GM12864 (cell line): ENCODE measurements at places on chromosomes 3 and 15.

DNA sequence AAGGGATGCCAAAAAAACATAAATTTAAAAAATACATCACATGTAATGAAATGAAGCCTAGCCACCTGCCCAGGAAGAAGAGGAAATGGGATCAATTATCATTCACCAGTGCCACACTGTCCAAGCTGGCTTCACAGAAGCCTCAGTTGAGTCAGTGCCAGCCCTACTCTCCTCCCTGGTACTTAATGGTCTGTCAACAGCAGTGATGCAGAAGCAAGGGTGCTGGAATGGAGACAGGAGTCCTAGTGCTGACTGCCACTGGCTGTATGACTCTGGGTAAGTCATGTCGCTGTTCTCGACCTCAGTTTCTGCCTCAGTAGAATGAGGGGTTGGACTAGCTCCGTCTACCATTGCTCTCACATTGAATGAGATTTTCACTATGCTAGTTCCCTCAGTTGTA lies 78.5 kb upstream of the LARS2 start:
- DNase-seq, result no peak

DNA sequence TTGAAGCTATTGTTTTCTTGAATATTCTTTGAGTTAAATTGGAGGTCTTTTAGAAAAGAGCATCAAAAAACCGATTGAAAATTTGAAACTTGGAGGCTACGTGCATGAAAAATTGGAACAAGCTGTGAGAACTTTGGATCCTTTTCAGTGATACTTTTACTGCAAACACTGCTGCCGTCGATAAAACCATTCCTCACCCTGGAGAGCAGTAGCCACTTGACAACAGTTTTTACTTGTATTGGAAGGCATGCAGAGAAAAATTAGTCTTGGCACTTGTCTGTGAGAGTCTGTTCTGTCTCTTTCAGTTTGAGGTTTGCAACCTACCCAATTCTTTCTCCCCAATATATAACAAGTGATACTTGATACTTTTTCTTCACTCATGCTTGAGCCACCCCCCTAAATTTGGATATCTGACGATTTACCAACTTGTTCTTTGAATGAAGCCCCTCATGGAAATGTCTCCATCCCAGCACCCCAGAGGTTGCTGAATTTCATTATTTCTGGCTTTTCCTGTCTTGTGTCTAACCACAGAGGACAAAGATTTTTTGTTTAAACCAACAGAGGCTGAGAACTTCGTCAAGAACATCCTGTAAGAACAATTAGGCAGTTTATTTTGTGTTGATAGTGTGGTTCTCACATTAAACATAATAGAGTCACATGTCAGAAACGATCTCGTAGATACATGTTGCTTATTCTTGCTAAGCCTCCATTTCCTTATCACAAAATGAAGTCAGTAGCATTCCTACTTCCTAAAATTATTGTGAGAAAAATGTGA lies 307.3 kb upstream of the PLSCR5 start:
- DNase-seq, result no peak

GRCh38 chr3:179768080-179768479 lies 115.2 kb downstream of the USP13 start:
- DNase-seq, result no peak

DNA sequence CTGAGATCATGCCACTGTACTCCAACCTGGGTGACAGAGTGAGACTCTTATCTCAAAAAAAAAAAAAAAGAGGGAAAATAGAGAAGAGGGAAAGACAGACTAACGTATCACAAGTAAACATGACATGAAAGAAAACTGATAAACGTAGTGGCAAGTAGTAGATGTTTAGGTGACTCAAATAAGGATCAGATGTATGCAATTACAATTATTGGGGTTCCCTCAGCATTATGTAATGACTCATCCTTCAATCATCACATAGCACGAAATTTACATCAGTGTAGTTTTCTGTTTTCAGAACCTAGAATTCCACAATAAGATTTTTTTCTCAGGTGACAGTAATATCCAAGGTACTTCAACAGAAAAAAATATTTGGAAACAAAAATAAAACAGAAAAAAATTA lies 46.6 kb downstream of the DPP8 start:
- no peak for DNase-seq

- DNase-seq, result no peak
Measured at GRCh38 chr3:67335813-67336212, 318.6 kb downstream of the SUCLG2 start.

GRCh38 chr3:61068084-61068483 lies 183.2 kb downstream of the FHIT start:
- DNase-seq, result no peak

DNA sequence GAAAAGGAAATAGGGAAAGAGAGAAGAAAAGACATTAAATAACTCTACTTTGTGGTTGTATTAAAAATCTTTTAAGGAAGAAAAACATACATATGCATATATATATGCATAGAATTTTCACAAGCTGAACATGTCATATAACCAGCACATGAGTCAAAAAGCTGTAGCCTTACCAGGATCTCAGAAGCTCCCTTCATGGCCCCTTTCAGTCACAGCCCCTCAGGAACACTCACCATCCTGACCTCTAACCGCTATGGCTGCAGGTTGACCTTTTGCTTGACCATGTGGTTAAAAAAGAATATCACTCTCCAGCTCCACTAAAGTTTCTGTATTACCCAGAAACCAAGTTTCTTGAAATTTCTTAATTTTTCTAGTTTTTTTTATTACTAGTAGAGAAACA lies 103.4 kb downstream of the CHST2 start:
- no peak for DNase-seq

GRCh38 chr3:130934442-130935089 lies 40.7 kb downstream of the ATP2C1 start:
- no peak for DNase-seq

DNA sequence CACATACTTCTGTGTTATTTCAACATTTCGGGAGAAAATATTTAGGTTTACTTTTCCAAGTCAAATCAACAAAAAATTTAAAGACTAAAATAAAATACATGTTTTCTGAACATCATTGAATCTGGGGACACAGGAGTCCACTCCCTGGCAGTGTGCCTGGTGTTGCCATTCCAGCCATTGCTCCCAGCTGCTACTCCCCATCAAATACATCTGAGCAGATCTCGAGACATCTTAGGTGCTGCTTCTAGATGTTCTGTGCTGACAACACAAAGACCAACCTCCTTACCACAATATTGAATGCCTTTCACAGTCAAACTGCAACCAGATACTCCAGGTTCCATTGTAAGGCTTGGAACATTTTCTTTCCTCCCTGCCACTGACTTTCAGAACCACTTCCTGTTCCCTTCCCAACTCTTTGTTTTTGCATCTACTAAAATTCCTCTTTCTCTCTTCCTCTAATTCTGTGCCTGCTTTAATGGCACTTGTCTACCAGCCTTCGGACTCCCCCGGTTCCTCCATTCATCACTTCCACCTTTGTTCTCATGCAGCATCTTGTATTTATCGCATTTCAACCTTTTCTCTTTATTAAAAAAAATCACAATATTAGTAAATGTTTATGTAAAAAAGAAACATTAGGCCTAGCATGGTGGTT lies 81.1 kb upstream of the SLC4A7 start:
- DNase-seq, result no peak

GRCh38 chr15:34240537-34240936 lies 15.7 kb downstream of the EMC4 start:
- DNase-seq, result no peak

GRCh38 chr3:183556722-183557121 lies 1.2 kb upstream of the KLHL6 start:
- DNase-seq, result no peak

DNA sequence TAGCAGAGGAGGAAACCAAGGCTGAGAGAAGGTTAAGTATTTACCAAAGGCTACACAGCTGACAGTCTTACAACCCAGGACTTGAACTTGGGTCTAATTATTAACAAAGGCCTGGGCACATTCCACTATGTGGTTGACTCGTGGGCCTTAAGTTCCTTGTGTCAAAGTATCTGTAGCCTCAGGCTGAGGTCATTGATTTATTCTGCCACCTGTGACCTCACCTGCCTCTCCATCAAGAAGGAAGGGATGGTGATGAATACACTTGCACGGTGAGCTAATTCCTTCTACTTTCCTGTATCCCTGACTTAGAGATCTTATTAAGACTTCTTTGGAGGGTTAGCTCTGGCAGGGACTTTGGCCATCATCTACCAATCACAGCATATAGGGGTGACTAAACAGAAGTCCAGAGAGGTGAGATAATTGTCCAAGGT lies 19.9 kb upstream of the LRRC58 start:
- no peak for DNase-seq

GRCh38 chr3:4153771-4154170 lies 149.4 kb upstream of the SETMAR start:
- DNase-seq, result no peak

DNA sequence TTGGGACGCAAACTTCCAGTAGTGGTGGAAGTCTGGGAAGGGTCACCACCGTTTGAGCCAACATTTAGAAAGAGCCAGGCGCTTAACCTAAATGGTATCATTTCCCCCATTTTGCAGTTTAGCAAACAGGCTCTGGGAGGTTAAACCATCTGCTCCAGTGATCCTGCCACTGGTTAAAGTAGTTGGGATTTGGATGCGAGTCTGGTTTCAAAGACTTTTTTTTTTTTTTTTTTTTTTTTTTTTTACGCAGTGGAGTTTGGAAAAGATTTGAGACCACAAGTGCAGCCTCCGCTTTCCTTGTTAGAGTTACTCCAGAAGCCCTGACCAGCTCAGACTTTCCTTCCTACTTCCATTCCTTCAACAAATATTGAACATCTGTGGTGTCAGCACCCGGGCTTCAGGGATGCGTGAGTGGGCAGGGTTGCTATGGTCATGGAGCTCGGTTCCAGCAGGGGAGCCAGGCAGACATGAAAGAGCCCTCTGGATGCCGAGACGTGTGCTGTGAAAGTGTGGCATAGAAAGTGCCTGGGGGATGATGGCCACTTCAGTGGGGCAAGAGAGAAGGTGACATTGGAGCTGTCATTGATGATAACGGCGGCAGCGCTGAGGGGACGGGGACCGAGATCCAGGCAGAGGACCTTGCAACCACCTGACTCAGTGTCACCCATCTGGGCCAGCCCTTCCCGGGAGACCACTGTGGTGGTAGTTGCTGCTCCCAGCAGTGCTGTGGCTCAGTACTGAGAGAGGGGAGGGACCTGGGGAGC lies 1.1 kb upstream of the RNU6-1 start:
- DNase-seq, result no peak

DNA sequence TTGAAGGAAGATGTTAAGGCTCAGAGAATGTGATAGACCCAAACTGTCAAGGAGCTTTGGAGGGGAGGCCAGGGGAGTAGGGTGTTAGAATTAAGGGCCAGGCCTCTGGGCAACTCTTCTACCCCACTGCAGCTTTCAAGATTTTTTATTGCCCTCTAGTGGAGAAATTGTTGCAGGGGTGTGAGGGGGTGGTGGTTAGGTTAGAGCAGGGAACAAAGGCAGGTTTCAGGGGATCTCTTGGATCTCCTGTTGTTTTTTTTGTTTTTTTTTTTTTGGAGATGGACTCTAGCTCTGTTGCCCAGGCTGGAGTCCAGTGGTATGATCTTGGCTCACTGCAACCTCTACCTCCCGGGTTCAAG lies 1.4 kb upstream of the SEC13 start:
- DNase-seq, result no peak

- no peak for DNase-seq
Measured at GRCh38 chr15:100959066-100960050, 40.2 kb downstream of the LRRK1 start.

- DNase-seq, result no peak
Measured at GRCh38 chr3:116614795-116615362, 94.7 kb upstream of the TUSC7 start.

DNA sequence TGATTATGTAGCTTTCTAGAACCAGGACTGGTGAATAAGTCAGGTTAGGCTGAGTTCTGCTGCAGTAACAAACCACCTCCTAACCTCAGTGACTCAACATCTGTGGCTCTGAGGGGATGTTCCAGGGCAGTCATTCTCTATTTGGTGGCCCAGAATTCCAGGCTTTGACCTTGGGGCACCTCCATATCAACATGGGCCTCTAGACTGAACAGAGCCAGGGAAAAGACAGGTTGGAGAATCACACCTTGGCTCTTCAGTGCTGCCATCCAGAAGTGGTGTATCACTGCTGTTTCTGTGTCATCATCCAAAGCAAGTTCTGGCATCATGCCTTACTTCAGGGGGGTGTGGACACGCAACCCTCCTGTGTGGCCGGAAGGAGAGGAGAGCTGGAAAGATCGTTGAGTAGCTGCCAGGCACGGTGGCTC lies 15.3 kb downstream of the ZBTB47 start:
- no peak for DNase-seq

GRCh38 chr3:187954873-187955586 lies 198.9 kb upstream of the LPP start:
- DNase-seq, result no peak

DNA sequence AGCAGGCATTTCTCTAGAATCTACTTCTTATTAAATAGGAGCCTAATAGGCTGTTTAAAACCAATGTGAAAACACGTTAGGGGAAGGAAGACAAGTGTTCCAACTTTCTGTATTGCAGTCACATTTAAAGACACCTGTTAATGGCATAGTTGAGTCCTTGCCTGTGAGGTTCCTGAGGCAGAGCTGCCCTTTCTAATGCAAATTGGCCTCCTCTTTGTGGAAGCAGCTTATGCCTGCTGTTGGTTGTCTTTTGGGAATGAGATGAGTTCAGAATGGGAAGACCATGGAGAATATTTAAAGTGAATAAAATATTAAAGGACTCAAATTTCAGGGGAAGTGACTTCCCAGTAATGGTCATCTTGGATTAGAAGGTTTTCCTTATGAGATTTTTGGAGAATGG lies 51.2 kb downstream of the NEK11 start:
- no peak for DNase-seq

- no peak for DNase-seq
Measured at GRCh38 chr3:8581373-8581772, 63.2 kb downstream of the SSUH2 start.

DNA sequence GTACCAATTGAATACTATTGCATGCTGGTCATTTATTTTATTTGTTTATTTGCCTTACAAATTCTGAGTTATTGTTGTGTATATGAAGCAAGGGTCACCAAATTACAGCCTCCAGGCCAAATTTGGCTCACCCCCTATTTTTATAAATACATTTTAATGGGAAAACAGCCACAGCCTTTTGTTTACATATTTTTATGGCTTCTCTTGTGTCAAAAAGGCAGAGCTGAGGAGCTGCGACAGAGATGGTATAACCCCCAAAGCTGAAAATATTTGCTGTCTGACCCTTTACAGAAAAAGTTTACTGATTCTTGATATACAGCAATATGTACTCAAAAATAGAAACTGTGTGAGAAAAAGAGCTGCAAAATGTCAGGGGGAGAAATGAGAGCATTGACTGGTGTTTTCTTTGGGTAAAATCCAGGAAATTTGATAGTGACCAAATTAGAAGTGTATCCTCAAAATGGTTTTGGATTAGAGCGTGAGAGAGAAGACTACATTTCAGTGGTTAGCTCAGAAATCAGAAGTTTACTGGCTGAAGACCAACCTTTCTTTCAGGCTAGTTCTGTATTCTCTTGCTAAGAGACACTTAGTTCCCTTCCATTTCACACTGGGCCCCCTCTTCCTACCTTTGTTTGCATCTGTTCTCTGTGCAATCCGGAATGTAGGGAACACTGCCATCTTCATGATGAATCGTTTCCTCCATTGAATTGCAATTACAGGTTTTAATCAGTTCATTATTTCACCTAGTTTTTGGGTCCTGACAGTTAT lies 757.8 kb downstream of the AGBL1 start:
- DNase-seq, result no peak
